SK-N-DZ (cell line): ENCODE measurements at places on chromosomes 3 and 15.

DNA sequence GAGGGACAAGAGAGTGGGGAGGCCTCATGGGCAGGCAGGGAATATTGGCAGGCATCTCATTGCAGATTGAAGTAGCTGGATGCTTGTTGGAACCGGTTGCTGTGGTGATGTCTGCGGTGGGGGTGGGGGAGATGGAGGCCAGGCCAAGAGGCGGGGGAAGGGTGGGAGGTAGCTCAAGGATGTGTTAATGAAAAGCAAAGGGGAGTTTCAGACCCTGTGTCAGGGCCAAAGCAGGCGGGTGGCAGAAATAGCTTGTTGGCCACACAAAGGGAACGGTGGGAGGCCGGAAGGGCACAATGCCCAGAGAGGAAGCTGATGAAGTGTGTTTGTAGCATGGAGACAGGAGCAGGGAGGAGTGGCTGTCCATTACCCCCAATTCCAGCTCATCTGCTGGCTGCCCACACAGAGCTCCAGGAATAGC is 28.0 kb downstream of the CCDC33 start:
- no peak for DNase-seq

- no peak for DNase-seq
These were observed 363.4 kb downstream of the OTOL1 start for GRCh38 chr3:161859865-161860450.

DNA sequence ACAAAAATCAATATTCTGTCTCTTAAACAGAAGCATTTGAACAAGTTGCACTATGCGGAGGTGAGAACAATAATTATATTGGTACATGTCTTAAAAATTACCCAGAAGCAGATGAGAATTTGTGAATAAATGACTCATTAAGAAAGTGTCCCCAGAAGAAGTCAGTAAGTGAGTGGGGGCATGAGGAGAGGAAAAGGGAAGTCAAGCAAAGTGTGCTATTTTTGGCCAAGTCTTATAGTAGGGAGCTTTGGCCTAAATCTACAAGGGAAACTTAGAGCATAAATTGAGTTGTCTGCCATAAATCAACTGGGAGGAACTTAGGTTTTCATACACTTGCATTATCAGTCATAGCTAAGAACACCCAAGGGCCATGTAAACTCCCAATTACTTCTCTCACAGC is 86.9 kb upstream of the SATB1 start:
- no peak for DNase-seq

DNA sequence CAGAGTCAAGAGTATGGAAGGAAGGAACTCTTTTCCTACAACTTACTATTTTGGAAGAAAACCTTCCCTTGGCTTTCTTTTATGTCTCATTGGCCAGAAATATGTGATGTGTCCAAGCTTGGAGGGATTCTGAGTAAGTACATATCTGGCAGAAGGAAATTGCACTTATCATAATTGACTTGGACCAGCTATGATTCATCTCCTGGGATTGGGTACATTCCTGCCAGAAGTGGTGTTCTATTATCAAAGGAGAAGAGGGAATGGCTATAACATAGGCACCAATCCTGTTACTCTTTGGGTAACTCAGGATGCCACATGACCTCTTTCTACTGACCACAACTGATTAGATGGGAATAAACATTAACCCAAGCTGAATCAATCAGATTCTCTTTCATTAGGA is 13.5 kb upstream of the DAZL start:
- DNase-seq: no peak

DNA sequence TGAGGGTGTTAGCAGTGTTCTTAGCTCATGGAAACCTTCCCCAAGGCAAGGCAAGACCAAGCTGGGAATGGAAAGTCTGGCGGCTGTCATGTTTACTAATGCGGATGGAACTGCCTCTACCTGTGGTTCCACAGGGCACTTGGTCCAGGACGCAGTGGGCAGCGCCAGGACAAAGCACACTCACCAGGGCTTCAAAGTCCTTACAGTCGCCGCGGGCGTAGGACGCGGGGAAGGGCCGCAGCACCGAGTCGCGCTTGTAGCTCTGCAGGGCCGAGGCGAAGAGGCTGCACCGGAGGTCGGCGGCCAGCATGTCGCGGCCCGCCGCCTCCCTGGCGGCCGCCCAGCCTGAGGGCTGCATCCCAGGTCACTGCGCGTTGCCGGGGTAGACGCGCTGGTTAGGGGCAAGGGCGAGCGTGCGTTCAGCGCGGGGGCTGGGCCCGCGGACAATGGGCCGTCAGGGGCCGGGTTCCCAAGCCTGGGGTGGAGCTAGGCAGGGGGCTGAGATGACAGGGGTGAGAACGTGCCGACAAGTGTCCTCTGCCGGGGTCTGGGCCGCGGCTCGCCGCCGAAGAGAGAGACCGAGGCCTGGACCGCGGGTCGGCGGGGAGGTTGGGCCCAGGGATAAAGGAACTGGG is 497 bp downstream of the PARP16 start:
- DNase-seq: no peak

DNA sequence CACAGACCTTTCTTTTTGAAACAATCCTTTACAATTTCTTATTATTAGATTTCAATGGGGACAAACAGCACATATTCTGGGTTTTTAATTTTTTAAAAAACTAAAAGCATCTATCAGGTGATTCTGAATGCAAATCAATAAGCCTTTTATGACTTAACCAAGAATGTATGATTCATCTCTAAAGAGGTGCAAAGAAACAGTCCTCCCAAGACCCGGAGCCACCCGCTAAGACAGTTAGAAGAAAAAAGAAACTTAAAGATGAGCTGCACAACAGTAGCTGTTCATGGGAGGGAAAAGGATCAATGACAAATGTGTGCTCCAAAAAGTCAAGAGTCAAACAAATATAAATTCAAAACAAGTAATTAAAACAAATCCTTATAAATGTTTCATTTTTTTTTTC is 319.5 kb downstream of the THSD4 start:
- no peak for DNase-seq

DNA sequence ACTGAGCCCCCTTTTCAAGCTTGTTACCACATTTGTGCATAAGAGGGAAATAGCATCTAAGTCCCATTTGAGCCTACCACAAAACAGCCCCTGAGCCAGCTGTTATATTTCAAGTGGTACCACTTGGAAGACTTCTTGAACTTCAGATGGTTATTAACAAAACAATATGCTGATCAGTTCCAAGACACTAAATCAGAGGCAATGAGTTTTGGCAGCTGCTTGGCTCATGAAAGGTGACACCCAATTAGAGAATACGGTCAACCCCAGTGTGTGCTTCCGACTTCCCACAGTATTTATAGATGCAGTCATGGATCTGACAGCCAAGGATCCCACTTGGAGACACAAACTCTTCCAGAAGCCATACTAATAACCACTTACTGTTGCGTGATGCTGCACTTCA is 469.6 kb upstream of the PPP2R3A start:
- no peak for DNase-seq

- DNase-seq: no peak
These were observed 372.3 kb upstream of the IL12A start for GRCh38 chr3:159616234-159616825.

GRCh38 chr3:31880020-31880419 is 101.0 kb downstream of the OSBPL10 start:
- DNase-seq: no peak

DNA sequence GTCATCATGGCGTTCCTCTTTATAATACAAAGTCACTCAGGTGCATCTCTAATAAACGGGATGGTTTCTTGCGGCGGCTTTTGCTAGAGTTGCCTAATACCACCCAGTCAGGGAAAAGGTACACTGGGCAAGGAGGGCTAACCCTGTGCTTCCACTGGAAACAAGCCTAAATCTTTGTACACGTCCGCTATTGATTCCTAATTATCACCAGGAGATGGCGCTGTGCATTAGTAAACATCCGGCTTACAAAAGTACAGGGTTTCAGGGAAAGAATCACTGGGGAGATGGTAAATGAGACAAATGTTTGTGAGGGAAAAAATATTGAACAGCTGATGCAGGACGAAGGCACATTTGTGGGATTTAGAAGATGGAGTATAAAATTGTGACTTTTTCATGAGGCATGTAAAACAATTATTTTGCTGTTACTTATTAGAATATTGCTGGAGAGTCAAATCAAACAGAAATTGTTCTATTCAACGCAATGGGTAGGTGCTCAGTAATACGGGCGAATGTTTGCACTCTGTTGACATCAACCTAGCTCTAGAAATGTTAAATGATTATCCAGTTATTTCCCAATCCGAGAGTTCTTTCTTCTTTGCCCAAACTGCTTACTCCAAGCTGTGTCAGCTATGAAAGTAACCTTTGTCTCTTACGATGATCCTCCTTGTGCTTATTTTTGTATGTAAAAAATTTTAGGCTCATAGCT is 50.6 kb downstream of the GMNC start:
- DNase-seq: peak; percentile 45

DNA sequence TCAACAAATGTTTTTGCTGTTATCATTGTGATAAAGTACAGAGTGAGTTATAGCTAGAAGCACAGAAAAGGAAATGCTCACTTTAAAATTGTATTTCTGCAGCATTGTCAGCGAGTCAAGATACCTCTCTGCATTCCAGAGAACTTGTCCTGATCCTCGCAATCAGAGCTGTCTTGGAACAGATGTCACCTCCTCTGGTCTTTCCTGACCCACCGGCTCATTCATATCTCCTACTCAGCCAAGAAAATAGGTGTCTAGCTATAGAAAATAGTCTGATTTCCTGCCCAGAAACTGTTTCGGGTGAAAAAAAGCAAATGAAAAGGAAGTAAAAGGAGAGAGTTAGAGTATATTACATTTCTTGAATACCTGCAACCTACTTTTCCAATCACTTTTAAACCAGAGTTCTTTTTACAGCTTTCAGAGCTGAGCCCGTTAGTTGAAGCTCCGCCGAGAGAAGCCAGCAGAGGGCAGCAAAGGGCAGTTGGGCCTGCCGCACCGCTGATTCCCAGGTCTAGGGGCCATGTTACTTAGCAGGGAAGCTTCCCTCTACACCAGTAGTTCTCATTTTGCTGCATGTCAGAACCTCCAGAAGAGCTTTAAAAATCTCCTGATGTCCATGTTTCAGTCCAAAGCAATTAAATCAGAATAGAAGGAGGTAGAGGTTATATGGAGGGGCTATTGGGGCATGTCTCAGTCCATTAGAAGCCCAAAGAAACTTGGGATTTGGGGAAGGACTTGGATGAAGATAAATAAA is 185.7 kb upstream of the THRB start:
- DNase-seq: peak; percentile 67

DNA sequence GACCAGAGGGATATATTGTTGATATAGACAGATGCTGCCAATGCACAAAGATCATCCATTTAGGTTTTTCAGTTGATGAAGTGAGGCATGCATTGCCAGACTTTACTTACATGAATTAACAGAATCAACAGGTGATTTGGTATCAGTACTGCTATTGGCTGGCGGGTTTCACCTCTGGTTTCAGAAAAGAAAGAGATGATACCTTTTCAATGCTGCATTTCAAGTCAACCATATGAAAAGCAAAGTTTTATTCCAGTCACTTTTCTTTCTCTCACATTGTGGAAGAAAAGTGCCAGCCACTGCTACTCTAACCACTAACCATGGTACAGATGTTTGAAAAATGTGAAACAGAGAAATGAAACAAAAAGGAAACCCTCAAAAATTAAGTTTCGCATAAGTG is 289.1 kb downstream of the TIGIT start:
- DNase-seq: no peak

DNA sequence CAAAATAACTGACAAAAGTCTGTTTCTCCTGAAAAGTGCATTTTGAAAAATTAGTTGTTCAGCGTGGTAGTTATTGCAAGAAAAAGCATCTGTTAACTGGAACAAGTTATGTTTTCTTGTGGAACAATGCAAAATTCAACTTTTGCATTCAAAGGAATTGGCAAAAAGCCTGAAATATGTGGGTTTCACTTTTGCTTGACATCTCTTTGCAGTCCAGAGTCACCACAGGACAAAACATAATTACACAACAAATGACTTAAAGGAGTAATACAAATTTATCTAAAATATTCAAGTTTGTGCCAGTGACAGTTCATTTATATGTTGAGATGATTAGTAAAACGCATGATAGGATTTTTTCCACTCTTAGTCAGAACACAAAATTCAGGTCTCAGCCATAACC is 96.3 kb upstream of the P2RY1 start:
- no peak for DNase-seq

GRCh38 chr3:21502656-21503055 is 248.4 kb downstream of the ZNF385D start:
- no peak for DNase-seq

DNA sequence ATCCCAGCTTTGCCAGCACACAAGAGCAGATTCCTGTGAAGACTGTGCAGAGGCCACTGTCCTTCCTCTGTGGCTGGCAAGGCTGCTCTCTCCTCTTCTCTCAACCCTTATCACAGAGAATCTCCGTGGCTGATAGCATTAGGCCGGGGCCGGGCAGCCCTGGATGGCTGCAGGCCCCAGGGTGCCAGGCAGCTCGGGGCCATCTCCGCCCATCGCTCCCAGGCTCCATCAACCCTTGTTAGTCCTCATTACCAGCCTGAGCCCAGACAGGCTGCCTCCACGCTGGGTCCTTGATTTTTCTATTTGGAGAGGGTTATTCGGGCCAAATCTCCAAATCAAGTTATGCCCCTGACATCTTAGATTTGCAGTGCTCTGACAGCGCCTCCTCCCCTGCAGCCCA is 39.1 kb downstream of the MRPL46 start:
- peak; percentile 94 for DNase-seq

GRCh38 chr15:89670971-89671560 is 8.1 kb downstream of the PLIN1 start:
- DNase-seq: no peak

DNA sequence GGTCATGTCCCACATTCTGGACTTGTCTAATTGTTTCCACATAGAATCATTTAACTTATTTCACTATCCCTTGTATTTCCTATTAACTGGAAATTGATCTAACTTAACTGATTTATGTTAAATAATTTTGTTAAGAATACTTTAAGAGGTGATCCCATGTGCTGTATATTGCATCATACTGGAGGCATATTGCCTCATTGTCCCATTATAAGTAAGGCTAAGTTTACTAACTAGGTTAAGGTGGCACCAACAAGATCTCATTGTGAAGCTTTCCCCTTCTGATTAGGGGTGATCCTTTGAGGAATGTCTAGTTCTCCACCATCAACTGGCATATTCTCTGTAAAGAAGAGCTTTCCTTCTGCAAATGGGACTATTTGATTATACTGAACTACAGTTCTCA is 24.4 kb downstream of the MAP1A start:
- DNase-seq: no peak

DNA sequence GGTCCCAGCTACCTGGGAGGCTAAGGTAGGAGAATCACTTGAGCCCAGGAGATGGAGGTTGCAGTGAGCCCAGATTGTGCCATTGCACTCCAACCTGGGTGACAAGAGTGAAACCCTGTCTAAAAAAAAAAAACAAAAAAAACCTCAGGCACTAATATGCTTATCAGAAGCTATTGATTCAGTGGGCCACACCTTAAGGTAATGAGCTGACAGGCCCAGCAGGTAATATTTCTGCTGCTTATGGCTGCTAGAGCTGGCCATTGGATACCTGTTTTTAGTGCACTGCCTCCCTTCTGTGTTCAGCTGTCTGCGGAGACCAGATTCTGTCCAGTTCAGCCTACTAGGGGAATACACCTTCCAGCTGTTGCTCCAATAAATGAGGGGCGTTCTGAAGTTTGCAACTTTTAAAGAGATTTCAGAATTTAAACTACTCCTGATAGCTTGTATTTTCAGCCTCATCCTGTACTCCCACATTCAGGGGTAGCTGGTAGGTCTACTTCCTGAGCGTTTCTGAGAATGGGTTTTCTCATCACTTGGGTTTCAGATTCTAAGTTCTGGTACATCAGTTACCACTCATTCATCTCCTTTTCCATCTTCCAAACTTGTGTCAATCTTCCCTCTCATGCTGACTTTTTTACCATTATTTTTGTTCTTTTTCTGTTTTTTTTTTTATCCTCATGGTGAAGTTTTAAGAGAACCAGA is 69.0 kb downstream of the ATP11B start:
- DNase-seq: no peak
